ENCODE measurements at places on chromosomes 2 and 18. TPM values are rescaled to one million over a fixed set of nuclear protein-coding genes. Genes with fewer than 3 reads are reported as not detected.

- DNase-seq: no peak
Observed at GRCh38 chr2:16058256-16058655, 117.9 kb downstream of the MYCN start.

GPC1 gene
- 57.5 TPM for polyA plus RNA-seq

OSBPL1A gene
- 60.8 TPM for polyA plus RNA-seq

ZSWIM2 gene
- not detected for polyA plus RNA-seq

ASXL2 gene
- polyA plus RNA-seq: 18.9 TPM

DNA sequence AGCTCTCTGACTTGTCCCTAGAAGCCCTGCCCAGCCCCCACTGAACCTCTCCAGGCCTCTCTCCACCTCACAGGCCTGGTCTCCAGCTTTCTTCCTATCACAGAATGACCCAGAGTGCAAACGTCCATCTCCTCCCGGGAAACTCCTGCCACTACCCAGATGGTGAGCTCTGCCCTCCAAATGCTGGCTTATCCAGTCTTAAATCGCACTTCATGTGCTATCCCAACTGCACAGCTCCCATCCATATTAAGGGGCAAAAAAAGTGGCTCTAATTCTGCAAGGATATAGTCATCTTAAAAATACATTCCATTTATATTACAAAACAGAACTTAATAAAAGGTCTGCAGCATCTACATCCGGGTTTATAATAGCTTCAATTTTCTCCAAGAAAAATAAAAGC, 70.8 kb upstream of the CDC42EP3 start:
- no peak for DNase-seq

DNA sequence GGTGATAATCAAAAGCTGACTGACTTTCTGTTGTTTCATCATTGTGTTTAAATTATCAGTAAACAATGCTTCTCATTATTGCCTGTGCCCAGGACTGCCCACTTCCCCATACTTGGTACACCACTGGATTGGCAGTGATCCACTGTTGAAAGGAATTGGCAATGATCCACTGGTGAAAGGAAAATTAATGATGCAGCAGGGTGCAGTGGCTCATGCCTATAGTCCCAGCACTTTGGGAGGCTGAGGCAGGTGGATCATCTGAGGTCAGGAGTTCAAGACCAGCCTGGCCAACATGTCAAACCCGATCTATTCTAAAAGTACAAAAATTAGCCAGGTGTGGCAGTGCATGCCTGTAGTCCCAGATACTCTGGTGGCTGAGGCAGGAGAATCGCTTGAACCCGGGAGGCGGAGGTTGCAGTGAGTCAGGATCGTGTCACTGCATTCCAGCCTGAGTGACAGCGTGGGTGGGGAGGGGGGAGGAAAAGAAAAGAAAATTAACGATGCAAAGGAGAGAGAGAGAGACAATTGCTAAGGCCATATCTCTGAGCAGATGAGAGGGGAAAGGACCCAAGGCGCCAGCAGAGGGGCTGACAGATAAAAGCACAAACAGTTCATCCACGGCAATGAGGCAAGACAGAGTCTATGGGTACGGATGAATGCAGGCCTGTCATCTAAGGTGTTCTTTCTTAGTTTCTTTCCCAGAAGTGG, 10.2 kb upstream of the GTF2A1L start:
- DNase-seq: no peak

DNA sequence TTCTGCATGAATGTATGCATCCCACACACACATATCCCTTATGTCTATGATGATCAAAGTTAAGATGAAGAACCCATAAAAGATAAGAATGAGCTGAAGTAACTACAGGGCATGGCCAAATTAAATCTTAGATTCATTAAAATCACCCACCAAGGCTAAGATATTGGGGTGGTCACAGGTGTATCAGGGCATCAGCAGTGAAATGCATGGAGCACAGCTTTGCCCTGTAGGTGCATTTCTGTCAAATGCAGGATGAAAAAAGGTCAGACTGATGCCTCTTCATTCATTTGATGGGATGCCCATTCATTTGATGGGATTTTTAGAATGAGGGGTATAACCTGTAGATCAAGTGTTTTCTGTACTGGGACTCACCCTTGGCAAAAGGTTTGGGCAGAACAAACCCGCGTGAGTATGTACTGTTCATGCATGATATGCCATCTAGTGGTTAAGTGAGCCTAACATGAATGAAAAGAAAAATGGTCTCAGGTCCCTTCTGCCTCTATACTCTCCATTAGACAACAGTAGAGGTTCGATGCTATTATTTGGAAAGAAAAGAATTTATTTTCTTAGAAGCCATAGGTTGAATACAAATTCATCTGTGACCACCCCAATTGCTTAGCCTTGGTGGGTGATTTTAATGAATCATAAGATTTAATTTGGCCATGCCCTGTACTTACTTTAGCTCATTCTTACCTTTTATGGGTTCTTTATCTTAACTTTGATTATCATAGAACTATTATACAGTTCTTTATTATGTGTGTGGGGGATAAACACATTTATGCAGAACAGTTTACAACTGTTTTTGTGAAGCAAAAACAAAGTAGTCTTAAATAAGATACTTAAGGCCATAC, 43.2 kb upstream of the NOSTRIN start:
- DNase-seq: peak; percentile 23

STEAP3 gene
- polyA plus RNA-seq: 2.8 TPM
